ENCODE measurements at places on chromosomes 2 and 18.

- no peak for DNase-seq
These were observed 34.7 kb downstream of the GBX2 start for GRCh38 chr2:236133410-236134012.

DNA sequence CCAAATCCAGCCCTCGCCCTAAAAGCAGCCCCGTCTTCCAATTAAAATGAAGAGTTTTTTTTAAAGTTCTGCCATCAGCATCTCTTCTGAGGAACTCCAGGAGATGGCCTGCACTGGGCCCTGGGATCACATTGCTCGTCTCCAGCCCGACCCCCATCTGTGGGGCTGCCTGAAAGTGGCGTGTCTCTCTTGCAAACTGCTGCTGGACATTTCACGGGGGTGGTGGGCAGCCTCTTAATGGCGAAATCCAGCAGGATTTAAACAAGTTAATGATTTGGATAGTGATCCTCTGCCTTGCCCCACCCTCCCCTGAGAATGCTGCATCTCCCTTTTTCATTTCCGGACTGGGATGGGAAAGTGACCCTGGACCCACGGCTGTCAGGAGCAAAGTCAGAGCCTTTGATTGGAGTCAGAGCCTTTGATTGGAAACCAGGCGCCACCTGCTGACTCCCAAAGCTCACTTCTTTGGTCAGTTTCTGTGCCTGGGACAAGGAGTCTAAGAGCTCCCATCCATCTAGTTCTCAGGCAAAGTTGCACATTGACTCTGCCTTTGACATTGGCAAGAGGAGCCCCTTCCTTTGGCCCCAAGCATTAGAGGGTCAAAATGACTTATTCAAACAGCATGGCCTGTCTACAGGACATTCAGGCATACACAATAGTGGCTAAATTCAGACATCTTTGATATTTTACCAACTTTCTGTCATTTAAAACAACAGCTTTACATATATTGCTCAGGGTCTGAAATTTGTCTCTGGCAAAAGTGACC lies 155.2 kb downstream of the SH3BP4 start:
- no peak for DNase-seq

GRCh38 chr2:96505231-96505889 lies at the start of gene NEURL3:
NEURL3 (minus strand) TSS chr2:96505357; CDS start chr2:96505286, 71 bp downstream.
- no peak for DNase-seq

GRCh38 chr2:53423465-53423864 lies 344.1 kb upstream of the CHAC2 start:
- DNase-seq = no peak

- DNase-seq = no peak
These were observed 56.5 kb downstream of the MYO5B start for GRCh38 chr18:50138181-50139064.

- DNase-seq = no peak
These were observed 56.9 kb upstream of the HAAO start for GRCh38 chr2:42849311-42849710.

DNA sequence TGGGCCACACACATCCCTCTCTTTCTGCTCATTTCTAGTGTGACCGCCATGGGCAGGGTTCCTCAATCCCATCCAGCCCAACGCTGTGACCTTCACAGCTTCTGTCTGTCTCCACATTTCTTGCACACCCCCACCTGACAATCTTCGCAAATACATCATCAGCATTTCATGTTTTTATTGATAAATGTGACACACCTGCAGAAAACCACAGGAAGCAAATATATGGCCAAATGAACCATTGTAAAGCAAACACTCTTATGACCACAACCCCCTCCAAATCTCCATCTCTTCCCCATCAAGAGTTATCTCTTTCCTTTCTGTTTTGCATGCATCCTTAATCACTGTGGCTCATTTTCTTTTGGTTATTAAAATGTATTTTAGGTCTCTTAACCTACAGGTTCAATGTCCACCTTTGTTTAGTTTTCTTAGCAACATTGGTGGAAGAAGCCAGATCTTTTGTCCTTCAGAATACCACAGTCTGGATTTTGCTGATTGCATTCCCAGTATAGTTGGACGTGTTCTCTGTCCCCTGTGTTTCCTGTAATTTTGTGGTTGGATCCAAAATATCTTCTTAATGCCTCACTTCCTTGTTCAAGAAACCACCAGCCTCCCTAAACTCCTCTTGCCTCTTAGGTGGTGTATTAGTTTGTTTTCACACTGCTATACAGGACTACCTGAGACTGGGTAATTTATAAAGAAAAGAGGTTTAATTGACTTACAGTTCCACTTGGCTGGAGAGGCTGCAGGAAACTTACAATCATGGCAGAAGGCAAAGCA lies 9.8 kb upstream of the NCK2 start:
- DNase-seq = no peak

DNA sequence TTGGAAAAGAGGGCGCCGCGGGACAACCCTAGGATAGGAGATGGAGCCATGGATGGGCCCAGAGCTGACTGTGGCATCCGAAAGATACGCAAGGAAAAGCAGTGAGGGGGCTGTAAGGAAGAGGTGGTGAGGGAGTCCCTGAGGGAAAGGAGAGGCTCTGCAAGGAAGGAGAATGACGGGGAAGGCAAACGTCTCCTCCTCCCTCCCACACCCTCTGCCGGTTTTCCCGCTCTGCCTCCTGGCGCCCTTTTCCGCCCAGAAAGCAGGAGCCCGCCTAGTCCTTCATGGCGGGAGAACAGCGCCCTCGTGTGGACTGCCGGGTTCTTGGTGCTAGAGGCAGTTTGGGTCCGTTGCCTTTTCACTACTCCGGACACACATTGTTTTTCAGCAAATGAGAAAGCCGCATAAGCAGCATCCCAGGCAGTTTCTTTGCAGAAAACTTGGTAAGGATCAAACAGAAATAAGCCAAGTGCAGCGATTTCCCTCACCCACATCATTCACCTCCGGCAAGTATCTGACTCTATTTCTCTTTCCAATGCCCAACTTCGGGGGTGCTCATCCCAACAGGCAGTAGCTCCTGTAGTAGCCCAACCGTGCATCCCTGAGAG lies 200.4 kb downstream of the INO80D start:
- peak; percentile 24 for DNase-seq

- no peak for DNase-seq
These were observed 191.6 kb downstream of the BABAM2 start for GRCh38 chr2:28082131-28082530.

GRCh38 chr2:226357816-226358215 lies 441.8 kb downstream of the IRS1 start:
- no peak for DNase-seq
